ENCODE measurements at places on chromosomes 13 and 19.

- DNase-seq, result no peak
Observed at GRCh38 chr13:23443878-23444277, 10.4 kb upstream of the SACS start.

DNA sequence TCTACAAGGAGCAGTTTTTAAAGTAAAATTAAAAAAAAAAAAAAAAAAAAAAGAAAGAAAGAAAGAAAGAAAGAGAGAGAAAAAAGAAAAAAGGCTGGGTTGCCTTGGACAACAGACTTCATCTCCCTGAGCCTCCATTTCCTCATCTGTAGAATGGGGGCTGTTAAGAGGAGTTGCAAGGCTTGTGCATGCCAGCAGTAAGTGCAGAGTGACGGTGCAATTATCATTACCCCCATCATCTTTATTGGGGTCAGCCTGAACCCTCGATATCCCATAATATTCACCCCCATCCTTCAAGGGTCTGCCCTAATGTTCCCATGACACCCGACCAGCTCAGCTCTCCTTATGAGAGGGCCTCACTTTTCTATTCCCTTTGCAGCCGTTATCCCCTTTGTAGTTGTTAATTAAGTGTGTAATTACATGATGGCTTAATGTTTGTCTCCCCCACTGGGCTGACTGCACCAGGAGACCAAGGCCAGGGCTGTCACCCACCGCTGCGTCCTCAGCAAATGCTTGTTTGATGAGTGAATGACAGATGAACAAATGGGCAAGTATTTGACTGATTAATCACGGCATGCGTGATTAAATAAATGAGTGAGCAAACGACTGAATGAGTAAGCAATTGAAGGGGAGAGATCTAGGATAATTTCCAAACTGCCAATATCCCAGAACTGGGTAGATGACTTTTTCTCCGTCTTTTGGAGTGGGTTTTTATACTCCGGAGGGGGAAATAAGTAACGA, 10.1 kb downstream of the FOSB start:
- DNase-seq, result no peak

- DNase-seq, result no peak
Observed at GRCh38 chr13:48562296-48563066, 29.6 kb upstream of the RCBTB2 start.

DNA sequence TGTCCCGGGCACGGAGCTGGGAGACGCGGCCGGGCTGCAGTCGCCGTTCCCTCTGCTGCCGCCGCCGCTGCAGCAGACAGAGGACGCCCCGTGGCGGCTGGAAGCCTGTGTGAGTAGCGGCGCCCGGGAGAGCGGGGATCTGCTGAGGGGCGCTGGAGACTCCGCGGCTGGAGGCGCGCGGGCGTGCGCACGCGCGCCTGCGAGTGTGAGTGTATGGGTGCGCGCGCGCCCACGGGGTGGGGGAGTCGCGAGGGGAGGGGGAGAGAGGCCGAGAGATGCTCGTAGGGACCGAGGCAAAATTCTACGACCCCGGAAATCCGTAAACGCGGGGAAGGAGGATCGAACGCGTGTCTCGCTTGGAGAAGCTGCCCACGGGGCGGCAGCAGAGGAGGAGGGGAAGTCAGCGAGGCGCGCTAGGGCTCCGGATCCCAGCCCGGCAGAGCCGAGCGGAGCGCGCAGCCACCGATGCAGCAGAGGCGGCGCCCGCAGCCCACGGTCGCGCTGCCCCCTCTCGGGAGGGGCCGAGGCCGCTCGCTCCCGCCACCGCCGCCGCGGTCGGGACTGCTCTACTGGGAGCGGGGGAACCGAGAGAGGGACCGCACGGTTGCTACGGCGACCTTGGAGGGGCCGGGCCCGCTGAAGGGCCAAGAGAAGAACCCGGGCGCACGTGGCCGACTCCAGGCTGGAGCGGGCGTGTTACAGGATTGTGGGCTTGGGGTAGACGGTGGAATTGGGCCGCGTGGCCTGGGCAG, at the start of gene ENOX1:
ENOX1 (minus strand) TSS at position 207 of the 752 bp plus-strand sequence.
- peak; percentile 23 for DNase-seq

GRCh38 chr19:19371059-19371458, 34.4 kb upstream of the GATAD2A start:
- DNase-seq, result no peak

GRCh38 chr19:48378194-48378570, 13.2 kb downstream of the KDELR1 start:
- no peak for DNase-seq

DNA sequence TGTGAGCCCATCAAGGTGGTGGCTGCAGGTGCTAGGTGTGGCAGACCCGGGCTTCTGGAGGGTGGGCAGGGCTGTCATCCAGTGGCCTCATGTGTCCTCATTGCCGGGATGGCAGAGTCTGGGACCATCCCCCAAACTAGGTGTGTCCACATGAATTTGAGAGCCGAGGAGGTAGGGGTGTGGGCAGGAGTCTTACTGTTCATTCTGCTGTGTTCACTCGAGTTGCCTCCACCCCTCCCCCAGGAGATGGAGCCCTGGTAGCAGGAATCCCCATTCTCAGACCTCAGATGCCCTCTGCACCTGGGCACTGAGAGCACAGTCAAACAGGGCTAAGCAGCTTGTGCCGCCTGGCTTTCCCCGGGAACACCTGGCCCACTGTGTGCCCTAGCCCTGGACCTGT, 22.4 kb downstream of the NAXD start:
- DNase-seq, result no peak

GRCh38 chr19:7159105-7159933, 89.8 kb downstream of the ZNF557 start:
- DNase-seq, result peak; percentile 48

DNA sequence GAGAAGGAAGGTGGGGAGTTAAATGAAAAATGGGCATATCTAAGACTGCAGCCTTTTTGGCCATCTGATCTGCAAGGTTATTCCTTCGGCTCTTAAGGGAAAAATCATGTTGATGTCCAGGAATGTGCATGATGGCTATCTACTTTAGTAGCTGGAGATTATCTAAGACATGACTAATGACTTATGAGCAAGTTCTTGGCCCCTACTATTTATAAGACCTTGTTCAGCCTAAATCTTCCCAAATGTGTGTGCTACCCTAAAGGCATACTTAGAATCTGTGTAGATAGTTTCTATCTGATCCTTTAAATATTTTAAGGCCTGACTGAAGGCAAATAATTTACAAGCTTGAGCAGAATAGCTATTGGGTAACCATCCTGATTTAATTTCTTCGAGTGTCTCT, 41.8 kb upstream of the CD177 start:
- DNase-seq, result no peak

DNA sequence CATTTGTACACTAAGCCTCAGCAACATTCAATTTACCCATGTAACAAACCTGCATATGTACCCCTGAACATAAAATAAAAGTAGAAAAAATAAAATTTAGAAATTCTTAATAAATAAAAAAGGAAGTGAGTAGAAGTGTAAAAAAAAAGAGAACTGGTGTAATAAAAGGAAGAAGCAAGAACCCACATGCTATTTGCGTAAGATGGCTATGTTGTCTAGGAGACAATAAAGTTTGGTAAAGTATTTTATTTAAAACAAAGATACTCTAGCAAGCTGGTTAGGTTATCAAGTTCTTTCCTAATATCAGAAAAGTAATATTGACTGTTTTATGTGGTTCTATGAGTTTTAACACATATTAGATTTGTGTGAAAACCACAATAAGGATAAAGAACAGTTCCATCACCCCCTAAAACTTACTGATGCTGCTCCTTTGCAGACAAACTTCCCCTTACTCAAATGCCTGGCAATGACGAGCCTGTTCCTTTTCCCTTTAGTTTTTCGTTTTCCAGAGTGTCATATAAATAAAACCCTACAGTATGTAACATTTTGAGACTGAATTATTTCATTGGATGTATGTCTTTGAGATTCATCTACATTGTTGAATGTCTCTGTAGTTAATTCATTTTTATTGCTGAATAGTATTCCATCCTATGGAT, 98.9 kb downstream of the TNFSF13B start:
- no peak for DNase-seq

- no peak for DNase-seq
Observed at GRCh38 chr19:21848706-21849105, 12.7 kb upstream of the ZNF43 start.

DNA sequence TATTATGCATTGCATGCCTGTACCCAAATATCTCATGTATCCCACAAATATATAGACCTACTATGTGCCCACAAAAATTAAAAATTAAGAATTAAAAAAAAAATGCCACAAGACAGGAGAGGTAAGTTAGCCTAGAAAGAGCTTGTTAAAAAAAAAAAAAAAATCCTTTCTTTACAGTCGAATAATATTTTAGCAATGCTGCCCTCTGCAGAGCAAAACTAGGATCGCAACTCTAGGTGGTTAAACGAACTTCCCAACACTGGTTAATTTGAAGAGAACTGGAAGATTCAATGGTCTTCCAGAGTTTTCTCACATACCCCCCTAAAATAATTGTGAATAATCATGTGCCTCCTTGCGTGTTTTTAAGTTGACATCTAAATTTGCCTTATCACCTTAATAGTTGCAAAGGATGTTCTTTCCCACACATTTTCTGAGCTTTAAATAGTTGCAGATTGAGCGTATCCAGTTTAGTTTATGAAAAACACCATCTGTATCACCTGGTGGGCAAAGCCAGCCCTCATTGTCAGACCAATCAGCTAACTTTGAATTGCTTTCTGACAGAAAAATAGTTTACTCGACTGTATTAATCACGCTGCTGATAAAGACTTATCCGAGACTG, 47.4 kb upstream of the RCBTB2 start:
- DNase-seq, result peak; percentile 79

DNA sequence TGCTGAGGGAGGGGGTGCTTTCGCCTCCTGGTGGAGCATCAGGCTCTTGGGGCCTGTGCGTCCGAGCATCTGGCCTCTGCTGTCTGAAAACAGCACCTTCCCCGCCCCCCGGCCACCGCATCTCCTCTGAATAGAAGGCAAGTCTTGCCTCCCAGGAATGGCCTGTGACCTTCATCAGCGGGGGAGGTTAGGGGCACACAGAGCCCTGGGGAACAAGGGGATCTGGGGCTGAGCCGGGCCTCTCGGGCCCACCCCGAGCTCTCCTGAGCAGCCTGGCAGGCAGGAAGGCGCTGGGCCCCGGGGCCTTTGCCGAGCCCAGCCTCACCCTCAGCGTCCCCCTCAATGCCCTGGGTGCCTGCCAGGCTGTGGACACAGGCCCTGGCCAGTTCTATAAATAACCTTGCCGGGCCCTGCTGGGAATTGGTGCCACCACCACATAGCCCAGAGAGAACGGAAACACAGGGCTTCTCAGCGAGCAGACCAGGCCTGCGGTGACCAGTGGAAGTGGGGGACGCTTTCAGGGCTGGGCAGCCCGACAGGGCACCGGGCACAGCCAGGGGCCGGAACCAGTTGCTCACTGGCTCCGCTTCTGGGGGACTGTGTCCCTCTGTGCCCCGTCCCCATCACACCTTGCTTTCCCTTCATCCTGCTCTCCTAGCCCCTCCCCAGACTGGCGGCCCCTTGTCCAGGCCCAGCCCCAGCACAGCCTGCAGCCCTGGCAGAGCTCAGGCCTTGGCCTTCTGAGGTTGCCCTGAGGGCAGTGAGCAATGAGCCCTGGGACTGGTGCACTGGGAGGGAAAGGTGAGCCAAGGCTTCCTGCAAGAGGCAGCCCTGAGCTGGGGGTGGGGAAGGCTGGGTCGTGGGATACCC, 9.5 kb downstream of the STK11 start:
- no peak for DNase-seq

GRCh38 chr13:30857018-30857417, 49.1 kb upstream of the MEDAG start:
- DNase-seq, result no peak

GRCh38 chr13:43095771-43096719, 72.7 kb downstream of the DNAJC15 start:
- DNase-seq, result no peak

GRCh38 chr13:35139591-35139990, 197.5 kb downstream of the NBEA start:
- no peak for DNase-seq

GRCh38 chr13:57992416-57992815, 360.9 kb downstream of the PCDH17 start:
- DNase-seq, result no peak

DNA sequence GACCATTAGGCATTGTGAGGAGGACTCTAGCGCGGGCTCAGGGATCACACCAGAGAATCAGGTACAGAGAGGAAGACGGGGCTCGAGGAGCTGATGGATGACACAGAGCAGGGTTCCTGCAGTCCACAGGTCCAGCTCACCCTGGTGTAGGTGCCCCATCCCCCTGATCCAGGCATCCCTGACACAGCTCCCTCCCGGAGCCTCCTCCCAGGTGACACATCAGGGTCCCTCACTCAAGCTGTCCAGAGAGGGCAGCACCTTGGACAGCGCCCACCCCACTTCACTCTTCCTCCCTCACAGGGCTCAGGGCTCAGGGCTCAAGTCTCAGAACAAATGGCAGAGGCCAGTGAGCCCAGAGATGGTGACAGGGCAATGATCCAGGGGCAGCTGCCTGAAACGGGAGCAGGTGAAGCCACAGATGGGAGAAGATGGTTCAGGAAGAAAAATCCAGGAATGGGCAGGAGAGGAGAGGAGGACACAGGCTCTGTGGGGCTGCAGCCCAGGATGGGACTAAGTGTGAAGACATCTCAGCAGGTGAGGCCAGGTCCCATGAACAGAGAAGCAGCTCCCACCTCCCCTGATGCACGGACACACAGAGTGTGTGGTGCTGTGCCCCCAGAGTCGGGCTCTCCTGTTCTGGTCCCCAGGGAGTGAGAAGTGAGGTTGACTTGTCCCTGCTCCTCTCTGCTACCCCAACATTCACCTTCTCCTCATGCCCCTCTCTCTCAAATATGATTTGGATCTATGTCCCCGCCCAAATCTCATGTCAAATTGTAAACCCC, 2.8 kb upstream of the CEACAM5 start:
- peak; percentile 28 for DNase-seq

GRCh38 chr13:40562975-40563349, 103.5 kb downstream of the FOXO1 start:
- DNase-seq, result no peak

DNA sequence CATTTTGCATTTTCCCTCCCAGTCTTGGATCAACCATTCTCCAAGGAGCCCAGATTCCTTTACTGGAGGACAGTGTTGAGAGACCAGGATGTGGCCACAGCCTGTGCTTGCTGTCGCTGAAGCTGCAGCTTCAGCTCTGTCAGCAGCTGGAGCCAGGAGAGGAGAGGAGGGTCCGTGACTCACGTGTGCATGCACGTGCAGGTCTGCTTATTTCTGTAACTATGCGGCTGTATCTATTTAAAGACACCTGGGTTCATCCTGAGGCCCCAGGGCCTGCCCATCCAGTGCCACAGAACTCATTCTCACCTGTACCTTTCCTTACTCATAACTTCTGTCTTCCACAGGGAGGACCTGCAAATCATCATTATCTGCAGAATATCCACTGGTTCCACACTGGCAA, 8.2 kb upstream of the LAMP1 start:
- DNase-seq, result no peak

- no peak for DNase-seq
Observed at GRCh38 chr19:5358173-5358800, 17.7 kb upstream of the PTPRS start.

DNA sequence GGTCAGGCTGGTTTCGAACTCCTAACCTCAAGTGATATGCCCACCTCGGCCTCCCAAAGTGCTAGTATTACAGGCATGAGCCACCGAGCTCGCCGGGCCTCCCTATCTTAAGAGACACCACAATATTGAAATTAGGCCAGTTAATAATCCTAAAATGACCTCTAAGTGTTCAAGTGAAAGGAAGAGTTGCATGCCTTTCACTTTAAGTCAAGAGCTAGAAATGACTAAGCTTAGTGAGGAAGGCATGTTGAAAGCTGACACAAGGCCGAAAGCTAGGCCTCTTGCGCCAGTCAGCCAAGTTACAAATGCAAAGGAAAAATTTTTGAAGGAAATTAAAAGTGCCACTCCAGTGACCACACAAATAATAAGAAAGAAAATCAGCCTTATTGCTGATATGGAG, 144.5 kb upstream of the FNDC3A start:
- DNase-seq, result no peak
